Activated CD8-positive, alpha-beta memory T cell treated with anti-CD3 and anti-CD28 coated beads for 36 hours (primary cell): ENCODE measurements at places on chromosomes 11 and 22. TPM values are rescaled to one million over a fixed set of nuclear protein-coding genes. Genes with fewer than 3 reads are reported as not detected.

Gene GDPD4
- total RNA-seq, result not detected

Gene CYP2D6
- 1.4 TPM for total RNA-seq

Gene MRGPRF
- total RNA-seq, result not detected

Gene LRP4
- 0.19 TPM for total RNA-seq

Gene YPEL1
- total RNA-seq, result 0.63 TPM

Gene MPEG1
- not detected for total RNA-seq

Gene CD82
- 424 TPM for total RNA-seq

Gene NLRP14
- not detected for total RNA-seq

Gene KRTAP5-2
- total RNA-seq, result not detected

Gene PARVG
- total RNA-seq, result 50.0 TPM

Gene GAL
- total RNA-seq, result 2.6 TPM

Gene TRPC6
- not detected for total RNA-seq

Gene FREY1
- total RNA-seq, result 1.2 TPM

Gene RAG1
- total RNA-seq, result 0.30 TPM

Gene TAF1D
- 296 TPM for total RNA-seq

Gene MUC5AC
- total RNA-seq, result not detected

Gene CCDC116
- total RNA-seq, result 0.21 TPM

Gene KLHL35
- 0.44 TPM for total RNA-seq

Gene MMP7
- not detected for total RNA-seq

Gene DUSP8
- total RNA-seq, result 1.7 TPM

Gene FOLR3
- not detected for total RNA-seq

Gene HORMAD2
- total RNA-seq, result not detected

Gene HSPB2
- not detected for total RNA-seq

Gene PLEKHB1
- 7.7 TPM for total RNA-seq

Gene CFAP300
- total RNA-seq, result not detected

Gene TRIM6
- 0.44 TPM for total RNA-seq

Gene MAPK8IP2
- 0.08 TPM for total RNA-seq

Gene C22orf31
- not detected for total RNA-seq

Gene PIH1D2
- total RNA-seq, result 0.74 TPM

Gene APOC3
- not detected for total RNA-seq

Gene KCNA4
- not detected for total RNA-seq

Gene GAS2
- 2.2 TPM for total RNA-seq

Gene ALDH3B2
- not detected for total RNA-seq

Gene HBB
- total RNA-seq, result not detected

Gene CABP4
- total RNA-seq, result 0.23 TPM

Gene SHANK3
- total RNA-seq, result 0.04 TPM

Gene GPR83
- 0.13 TPM for total RNA-seq

Gene CDC42EP1
- 0.36 TPM for total RNA-seq

Gene CCDC85B
- total RNA-seq, result 81.8 TPM

Gene MACROD1
- total RNA-seq, result 20.6 TPM

Gene HEPHL1
- not detected for total RNA-seq

Gene LRRC74B
- not detected for total RNA-seq

Gene PIK3IP1
- 7.5 TPM for total RNA-seq

Gene MS4A12
- not detected for total RNA-seq

Gene MCM5
- total RNA-seq, result 309 TPM

Gene DDTL
- not detected for total RNA-seq

Gene SEZ6L
- not detected for total RNA-seq

Gene ROBO4
- total RNA-seq, result not detected

Gene SESN3
- total RNA-seq, result 15.3 TPM

Gene SMC1B
- total RNA-seq, result 0.55 TPM

Gene OR51S1
- not detected for total RNA-seq

Gene OR51I1
- not detected for total RNA-seq

Gene ART5
- total RNA-seq, result not detected

Gene KRTAP5-8
- total RNA-seq, result not detected

Gene APOL4
- 0.84 TPM for total RNA-seq

Gene ADAMTS15
- total RNA-seq, result not detected
